ENCODE measurements at places on chromosomes 11 and 22. TPM values are rescaled to one million over a fixed set of nuclear protein-coding genes. Genes with fewer than 3 reads are reported as not detected.

DNA sequence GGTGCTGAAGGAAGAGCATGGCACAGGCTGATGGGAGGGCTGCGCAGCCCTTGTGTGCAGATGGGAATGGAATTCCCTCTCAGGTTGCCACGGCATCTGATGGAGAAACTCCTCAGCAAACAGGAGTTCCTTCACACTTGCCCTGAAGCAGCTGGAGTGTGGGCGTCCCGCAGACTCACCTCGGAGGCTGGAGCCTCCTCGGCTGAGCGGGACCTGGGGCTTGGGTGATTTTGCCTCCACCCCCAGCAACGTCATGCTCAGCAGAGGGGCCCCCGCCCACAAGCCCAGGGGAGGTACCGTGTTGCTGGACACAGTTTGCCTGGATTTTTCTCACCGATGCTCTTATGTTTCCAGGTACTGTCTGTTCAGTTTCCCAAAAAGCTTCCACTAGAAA, 63.4 kb downstream of the MYO7A start:
- no peak for DNase-seq
- H3K27ac ChIP-seq: no peak overlapping the region
- no peak overlapping the region for H3K4me3 ChIP-seq
- no peaks in the 10 kb centered on the region for H3K27me3 ChIP-seq
- H3K36me3 ChIP-seq: no peaks in the 10 kb centered on the region

DNA sequence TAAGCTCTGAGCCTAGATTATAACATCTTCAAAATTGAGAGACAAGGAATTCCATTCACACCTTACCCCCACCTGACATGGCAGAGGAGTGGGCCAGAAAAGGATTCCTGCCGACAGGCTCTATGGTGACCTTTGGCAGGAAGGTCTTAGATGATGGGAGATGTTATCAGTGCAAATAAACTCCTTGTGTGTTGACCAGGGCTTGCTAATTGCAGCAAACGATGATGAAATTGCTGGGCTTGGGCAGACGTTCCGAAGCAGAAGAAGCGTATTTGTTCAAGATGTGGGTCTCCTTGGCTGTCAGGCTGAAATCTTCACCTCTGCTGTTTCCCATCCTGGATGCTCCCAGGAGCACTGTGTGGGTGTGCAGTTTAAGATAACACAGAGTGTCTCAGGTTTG, 183.7 kb upstream of the CADM1 start:
- no peak overlapping the region for H3K4me3 ChIP-seq
- H3K27ac ChIP-seq: no peak overlapping the region
- no peaks in the 10 kb centered on the region for H3K36me3 ChIP-seq
- no peaks in the 10 kb centered on the region for H3K27me3 ChIP-seq

- H3K4me3 ChIP-seq: no peak overlapping the region
- peaks cover 29% of the 10 kb centered on the region for H3K27me3 ChIP-seq
- peaks cover 4% of the 10 kb centered on the region for H3K4me1 ChIP-seq
- DNase-seq: no peak
- H3K36me3 ChIP-seq: no peaks in the 10 kb centered on the region
Observed at GRCh38 chr11:32426819-32427615, 8.3 kb downstream of the WT1 start.

- H3K27me3 ChIP-seq: peaks cover 12% of the 10 kb centered on the region
- H3K4me1 ChIP-seq: no peaks in the 10 kb centered on the region
- DNase-seq: no peak
- no peak overlapping the region for H3K4me3 ChIP-seq
- no peak overlapping the region for H3K27ac ChIP-seq
- no peaks in the 10 kb centered on the region for H3K36me3 ChIP-seq
Observed at GRCh38 chr11:130638624-130639023, 190.2 kb downstream of the ADAMTS15 start.

- DNase-seq: no peak
- H3K27me3 ChIP-seq: peaks cover 14% of the 10 kb centered on the region
- peaks cover 69% of the 10 kb centered on the region for H3K4me1 ChIP-seq
- no peak overlapping the region for H3K4me3 ChIP-seq
- H3K36me3 ChIP-seq: no peaks in the 10 kb centered on the region
Observed at GRCh38 chr22:39176143-39176713, 23.7 kb upstream of the CBX7 start.

DNA sequence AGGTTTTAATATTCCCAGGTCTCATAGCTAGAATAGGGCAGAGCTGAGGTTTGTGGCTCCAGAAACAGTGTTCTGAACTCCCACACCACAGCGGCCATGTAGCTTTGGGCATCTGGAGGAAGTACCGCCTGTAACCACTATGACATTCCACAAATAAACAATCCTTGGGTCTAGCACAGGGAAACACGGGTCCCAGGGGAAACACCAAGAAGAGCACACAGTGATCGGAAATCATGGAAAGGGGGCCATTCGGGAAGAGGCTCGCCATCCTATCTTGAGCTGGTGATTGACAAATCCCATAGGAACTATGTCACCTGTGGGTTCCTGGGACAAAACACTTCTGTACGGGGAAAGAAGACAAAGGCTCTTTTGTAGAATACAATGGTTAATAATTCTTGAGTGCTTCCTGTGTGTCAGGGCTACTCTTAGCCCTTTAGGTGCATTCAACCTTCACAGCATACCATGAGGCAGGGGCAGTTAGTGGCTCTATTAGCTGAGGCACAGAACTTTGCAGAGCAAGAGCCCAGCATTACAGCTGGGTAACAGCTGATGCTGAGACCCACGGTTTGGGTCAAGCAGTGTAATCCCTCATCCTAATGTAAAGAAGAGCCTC, 514.2 kb downstream of the NTM start:
- no peaks in the 10 kb centered on the region for H3K4me1 ChIP-seq
- no peak overlapping the region for H3K4me3 ChIP-seq
- H3K36me3 ChIP-seq: no peaks in the 10 kb centered on the region
- no peak for DNase-seq
- no peak overlapping the region for H3K27ac ChIP-seq
- no peaks in the 10 kb centered on the region for H3K27me3 ChIP-seq

DNA sequence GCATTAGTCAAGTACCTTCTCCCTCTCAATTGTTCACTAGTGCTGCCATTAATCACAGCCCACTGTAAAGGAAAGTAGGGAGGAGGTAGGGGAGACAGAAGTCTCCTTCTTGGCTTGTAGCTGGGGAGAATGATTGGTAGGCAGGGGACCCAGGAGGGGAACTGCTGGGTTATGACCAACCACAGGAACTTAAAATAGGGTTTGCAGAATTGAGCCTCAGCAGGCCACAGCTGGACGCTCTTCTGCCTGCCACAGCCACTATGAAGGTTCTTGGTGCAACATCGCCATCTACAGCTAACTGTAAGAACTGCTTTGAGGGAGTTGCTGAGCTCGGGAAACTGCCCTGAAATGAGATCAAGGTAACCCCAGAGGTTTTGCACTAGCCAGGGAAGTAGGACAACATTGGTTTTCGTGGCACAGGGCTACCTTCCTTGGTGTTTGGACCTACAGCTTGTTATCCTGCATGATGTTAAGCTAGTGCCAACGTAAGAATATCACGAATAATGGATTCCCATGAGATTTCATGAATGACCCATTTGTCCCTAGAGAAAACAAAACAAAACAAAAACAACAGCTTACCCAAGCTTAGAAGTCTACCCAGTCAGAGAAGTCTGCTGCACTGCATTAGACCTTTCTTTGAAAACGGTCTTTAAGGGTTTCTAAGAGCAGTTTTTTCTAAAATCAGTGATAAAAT, 787.1 kb upstream of the API5 start:
- no peak for DNase-seq
- H3K27ac ChIP-seq: no peak overlapping the region
- H3K4me1 ChIP-seq: no peaks in the 10 kb centered on the region
- H3K27me3 ChIP-seq: no peaks in the 10 kb centered on the region
- H3K36me3 ChIP-seq: no peaks in the 10 kb centered on the region

GRCh38 chr11:48384670-48385069, 18.4 kb upstream of the OR4C5 start:
- no peak overlapping the region for H3K4me3 ChIP-seq
- no peaks in the 10 kb centered on the region for H3K4me1 ChIP-seq
- no peak overlapping the region for H3K27ac ChIP-seq
- no peak for DNase-seq

GRCh38 chr11:33475993-33476392, 218.8 kb downstream of the HIPK3 start:
- no peak overlapping the region for H3K4me3 ChIP-seq
- H3K4me1 ChIP-seq: no peaks in the 10 kb centered on the region
- no peaks in the 10 kb centered on the region for H3K36me3 ChIP-seq
- DNase-seq: no peak

DNA sequence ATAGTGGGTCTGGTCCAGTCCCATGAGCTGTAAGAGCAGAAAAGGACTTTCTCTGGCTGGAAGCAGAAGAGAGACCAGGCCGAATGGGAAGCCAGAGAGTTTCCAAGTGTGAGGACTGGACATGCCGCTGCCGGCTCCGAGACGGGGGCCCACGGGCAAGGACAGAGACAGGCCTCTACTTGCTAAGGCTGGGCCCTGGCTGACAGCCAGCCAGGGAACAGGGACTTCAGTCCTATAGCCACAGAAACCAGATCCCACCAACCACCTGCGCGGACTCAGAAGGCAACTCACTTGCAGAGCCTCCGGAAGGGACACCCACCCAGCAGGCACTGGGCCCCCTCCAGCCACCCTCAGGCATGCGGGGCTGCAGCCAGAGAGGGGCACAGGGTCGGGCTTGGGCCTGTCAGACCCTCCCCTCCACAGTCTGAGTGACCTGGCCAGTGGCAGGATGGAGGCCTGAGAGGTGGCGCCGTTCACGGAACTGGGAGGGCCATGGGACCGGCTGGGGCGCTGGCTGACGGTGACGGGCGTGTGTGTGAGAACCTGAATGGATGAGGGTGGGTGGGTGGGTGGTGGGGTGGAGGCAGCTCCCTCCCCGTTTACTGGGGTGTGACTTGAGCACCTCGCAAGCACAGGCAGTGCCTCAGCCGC, 47.8 kb upstream of the A4GALT start:
- H3K4me3 ChIP-seq: no peak overlapping the region
- no peaks in the 10 kb centered on the region for H3K4me1 ChIP-seq
- no peak for DNase-seq
- no peaks in the 10 kb centered on the region for H3K36me3 ChIP-seq

- no peak overlapping the region for H3K27ac ChIP-seq
- no peak for DNase-seq
- H3K36me3 ChIP-seq: no peaks in the 10 kb centered on the region
Observed at GRCh38 chr11:28123151-28123581, 15.0 kb downstream of the METTL15 start.

- peaks cover 2% of the 10 kb centered on the region for H3K27me3 ChIP-seq
- no peaks in the 10 kb centered on the region for H3K4me1 ChIP-seq
- H3K36me3 ChIP-seq: no peaks in the 10 kb centered on the region
- H3K4me3 ChIP-seq: no peak overlapping the region
- DNase-seq: no peak
Observed at GRCh38 chr11:76748948-76749347, 34.2 kb upstream of the TSKU start.

DNA sequence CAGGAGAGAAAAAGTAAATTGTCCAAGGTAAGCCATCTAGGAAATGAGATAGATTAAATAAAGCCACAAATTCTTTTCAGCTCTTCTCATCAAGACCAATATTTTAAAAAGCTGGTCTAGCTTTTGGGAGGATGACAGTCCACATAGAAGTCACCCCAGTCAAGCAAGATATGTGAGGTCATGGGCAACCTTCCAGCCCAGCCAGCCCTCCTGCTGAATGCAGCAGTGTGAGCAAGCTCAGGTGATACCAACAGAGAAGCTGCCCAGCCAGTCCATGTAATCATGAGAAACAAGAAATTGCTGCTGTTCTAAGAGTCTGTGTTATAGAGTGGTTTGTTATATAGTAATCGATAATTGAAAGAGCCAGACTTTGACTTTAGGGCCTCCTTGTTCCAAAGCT, 28.7 kb downstream of the KCNE3 start:
- no peaks in the 10 kb centered on the region for H3K36me3 ChIP-seq
- H3K27ac ChIP-seq: no peak overlapping the region
- no peak overlapping the region for H3K4me3 ChIP-seq
- peaks cover 2% of the 10 kb centered on the region for H3K27me3 ChIP-seq
- no peak for DNase-seq
- no peaks in the 10 kb centered on the region for H3K4me1 ChIP-seq

- no peak for DNase-seq
- H3K27ac ChIP-seq: no peak within 1 kb of the TSS
- H3K27me3 ChIP-seq: peaks cover 29% of the 10 kb centered on the region
- H3K4me3 ChIP-seq: peak within 1 kb of the TSS; percentile 64
Observed at GRCh38 chr22:26169315-26170111, at the start of gene SEZ6L. Gene SEZ6L, plus strand, starts transcription at chr22:26169462. Its CDS starts 208 bp downstream, at chr22:26169670.

Gene TTC36
- 0.50 TPM for polyA plus RNA-seq

Gene IGLL1
- polyA plus RNA-seq: not detected

Gene RABL2B
- 20.9 TPM for polyA plus RNA-seq

Gene TMPRSS4
- not detected for polyA plus RNA-seq

Gene LYVE1
- not detected for polyA plus RNA-seq

Gene OR52I2
- not detected for polyA plus RNA-seq

Gene MMP11
- 1.7 TPM for polyA plus RNA-seq
